ENCODE measurements at places on chromosomes 11 and 22.

GRCh38 chr22:41305646-41306045 lies 4.3 kb downstream of the ZC3H7B start:
- no peak overlapping the region for H3K27ac ChIP-seq
- DNase-seq, result peak; percentile 25
- no peaks in the 10 kb centered on the region for H3K36me3 ChIP-seq
- no peaks in the 10 kb centered on the region for H3K27me3 ChIP-seq
- H3K4me3 ChIP-seq, result no peak overlapping the region

DNA sequence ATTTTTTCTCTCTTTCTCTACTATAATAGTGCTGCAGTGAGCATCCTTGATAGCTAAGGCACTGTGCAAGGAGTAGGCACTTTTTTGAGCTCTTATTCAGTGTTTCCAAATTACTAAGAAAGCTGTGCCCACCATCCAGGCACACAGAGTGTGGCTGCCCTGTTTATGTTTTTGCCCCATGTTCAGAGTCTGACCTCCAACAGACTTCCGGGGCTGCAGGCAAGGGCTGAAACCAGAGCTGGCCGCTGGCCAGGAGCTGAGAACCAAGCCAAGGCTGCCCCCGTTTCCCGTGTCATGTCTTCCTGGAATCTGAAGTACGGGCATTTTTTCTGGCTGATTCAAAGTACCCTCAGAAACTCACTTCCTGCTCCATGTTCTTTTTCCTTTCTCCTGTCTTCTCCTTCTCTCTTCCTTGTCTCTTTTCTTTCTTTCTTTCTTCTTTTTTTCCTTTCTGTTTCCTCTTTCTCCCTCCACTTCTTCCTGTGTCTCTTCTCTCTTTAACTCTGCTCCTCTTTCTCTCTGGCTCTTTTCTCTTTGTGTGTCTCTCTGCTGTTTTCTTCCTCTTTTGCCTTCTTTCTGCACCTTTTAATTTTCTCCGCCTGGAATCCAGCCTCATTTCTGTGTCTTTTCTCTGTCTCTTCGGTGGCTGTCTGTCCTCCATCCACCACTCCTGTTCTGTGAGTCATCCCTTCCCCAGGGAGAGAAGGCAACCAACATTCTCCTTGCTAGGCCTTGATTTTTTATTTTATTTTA lies 17.0 kb upstream of the KCTD14 start:
- H3K4me1 ChIP-seq, result peaks cover 6% of the 10 kb centered on the region
- peak overlapping the region; percentile 41 for H3K4me3 ChIP-seq
- H3K27me3 ChIP-seq, result no peaks in the 10 kb centered on the region

DNA sequence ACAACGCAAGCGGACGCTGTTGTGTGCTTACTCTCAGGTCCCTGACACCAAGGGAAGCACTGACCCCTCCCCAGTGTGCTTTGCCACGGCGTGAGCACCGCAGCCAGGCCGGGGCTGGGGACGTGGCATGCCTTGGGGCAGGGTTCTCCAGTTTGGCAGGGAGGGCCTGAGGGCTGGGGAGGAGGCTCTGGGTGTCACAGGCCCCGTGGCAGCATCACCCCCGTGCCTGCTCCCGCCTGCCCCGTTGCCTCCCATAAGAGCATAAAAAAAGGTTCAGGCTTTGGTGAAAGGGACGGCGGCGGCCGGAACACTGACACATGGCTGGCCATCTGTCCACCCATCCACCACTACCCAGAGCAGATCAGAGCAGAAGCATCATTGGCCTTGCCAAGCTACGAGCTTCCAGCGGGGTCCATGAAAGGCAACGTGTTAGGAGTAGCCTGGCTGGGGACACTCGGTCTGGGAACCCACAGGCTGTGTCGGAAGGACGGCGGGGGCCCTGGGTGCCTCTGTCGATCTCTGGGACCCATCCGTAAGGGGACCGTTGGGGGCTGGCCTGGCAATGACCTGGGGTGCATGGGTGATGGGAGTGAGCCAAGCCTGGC lies 183.0 kb downstream of the IGLL1 start:
- no peak for DNase-seq
- no peaks in the 10 kb centered on the region for H3K36me3 ChIP-seq
- no peak overlapping the region for H3K27ac ChIP-seq
- no peak overlapping the region for H3K4me3 ChIP-seq
- H3K4me1 ChIP-seq, result no peaks in the 10 kb centered on the region

DNA sequence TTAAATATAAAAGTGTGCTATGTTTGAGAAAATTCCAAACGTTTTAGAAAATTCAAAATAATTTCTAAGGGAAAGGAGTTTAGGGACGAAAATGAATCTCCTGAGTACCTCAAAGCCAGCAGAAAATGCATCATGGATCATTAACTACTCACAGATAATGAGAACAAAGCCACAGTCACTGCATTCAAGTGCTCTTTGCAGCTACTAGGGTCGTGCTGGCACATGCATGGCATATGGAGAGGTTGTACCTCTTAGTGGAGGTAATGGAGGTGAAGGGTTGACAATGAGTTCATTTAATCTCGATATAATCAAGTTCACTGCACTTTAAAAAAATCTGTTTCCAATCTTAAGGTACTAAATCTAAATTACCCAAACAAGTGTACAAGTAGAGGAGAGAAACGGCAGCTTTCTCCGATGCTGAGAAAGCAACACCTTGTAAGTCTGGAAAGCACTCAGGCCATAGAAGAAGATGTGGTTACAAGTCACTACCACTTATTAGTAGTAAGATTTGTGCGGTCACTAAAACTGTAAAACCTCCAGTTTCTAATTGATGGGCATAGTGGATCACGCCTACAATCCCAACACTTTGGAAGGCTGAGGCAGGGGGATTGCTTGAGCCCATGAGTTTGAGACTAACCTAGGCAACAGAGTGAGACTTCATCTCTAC lies 261.1 kb upstream of the ANO3 start:
- H3K27ac ChIP-seq, result no peak overlapping the region
- no peaks in the 10 kb centered on the region for H3K4me1 ChIP-seq
- H3K36me3 ChIP-seq, result no peaks in the 10 kb centered on the region
- no peaks in the 10 kb centered on the region for H3K27me3 ChIP-seq
- peak overlapping the region; percentile 17 for H3K4me3 ChIP-seq

DNA sequence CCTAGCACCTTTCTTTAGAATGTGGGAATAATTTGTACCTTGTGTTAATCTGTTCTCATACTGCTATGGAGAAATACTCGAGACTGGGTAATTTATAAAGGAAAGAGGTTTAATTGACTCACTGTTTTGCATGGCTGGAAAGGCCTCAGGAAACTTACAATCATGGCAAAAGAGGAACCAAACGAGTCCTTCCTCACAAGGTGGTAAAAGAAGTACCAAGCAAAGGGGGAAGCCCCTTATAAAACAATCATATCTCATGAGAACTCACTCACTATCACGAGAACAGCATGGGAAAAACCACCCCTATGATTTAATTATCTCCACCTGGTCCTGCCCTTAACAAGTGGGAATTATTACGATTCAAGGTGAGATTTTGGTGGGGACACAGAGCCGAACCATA lies 127.1 kb upstream of the ANO3 start:
- no peaks in the 10 kb centered on the region for H3K36me3 ChIP-seq
- H3K4me3 ChIP-seq, result no peak overlapping the region
- no peak for DNase-seq
- H3K27me3 ChIP-seq, result no peaks in the 10 kb centered on the region

- peaks cover 5% of the 10 kb centered on the region for H3K4me1 ChIP-seq
- H3K4me3 ChIP-seq, result no peak overlapping the region
- no peak for DNase-seq
- H3K36me3 ChIP-seq, result no peaks in the 10 kb centered on the region
- H3K27ac ChIP-seq, result no peak overlapping the region
Measured at GRCh38 chr11:122724520-122724919, 69.0 kb downstream of the UBASH3B start.

DNA sequence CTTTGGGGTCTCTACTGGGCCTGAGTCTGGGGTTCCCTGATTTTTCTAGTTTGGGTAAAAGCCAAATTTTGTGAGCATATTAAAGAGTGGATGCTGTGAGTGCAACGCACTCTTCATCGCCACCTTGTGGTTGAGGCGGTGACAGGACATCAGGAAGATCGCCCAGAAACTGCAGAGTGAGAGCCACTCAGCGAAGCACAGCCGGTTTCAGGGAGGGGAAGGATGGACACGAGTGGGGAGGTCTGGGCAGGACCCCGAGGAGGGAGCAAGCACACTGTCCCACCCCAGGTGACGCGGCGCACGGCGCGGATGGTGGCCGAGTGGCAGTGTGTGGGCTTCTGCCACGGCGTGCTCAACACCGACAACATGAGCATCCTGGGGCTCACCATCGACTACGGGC lies 9.1 kb downstream of the SELENOO start:
- peak; percentile 56 for DNase-seq
- no peaks in the 10 kb centered on the region for H3K27me3 ChIP-seq
- no peak overlapping the region for H3K27ac ChIP-seq
- no peaks in the 10 kb centered on the region for H3K4me1 ChIP-seq
- no peak overlapping the region for H3K4me3 ChIP-seq

DNA sequence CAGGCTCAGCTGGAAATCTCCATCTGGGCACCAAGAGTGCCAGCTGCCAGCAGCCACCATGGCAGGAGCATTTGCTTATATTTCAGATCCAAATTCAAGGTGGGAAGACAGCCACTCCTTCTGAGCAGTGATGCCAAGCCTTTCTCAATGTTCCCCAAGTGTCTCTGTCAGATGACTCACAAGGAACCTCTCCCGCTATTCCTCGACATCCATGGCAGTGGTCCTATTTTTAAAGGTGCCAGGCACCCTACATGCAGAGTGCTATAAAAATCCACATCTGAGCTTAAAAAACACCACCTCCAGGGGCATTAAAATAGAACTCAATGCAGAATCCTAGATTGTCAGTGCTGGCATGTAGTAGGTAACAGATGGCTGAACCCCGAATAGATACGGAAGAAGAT lies 112.1 kb downstream of the SLC1A2 start:
- no peaks in the 10 kb centered on the region for H3K4me1 ChIP-seq
- DNase-seq, result no peak
- no peaks in the 10 kb centered on the region for H3K36me3 ChIP-seq
- no peaks in the 10 kb centered on the region for H3K27me3 ChIP-seq
- no peak overlapping the region for H3K27ac ChIP-seq

DNA sequence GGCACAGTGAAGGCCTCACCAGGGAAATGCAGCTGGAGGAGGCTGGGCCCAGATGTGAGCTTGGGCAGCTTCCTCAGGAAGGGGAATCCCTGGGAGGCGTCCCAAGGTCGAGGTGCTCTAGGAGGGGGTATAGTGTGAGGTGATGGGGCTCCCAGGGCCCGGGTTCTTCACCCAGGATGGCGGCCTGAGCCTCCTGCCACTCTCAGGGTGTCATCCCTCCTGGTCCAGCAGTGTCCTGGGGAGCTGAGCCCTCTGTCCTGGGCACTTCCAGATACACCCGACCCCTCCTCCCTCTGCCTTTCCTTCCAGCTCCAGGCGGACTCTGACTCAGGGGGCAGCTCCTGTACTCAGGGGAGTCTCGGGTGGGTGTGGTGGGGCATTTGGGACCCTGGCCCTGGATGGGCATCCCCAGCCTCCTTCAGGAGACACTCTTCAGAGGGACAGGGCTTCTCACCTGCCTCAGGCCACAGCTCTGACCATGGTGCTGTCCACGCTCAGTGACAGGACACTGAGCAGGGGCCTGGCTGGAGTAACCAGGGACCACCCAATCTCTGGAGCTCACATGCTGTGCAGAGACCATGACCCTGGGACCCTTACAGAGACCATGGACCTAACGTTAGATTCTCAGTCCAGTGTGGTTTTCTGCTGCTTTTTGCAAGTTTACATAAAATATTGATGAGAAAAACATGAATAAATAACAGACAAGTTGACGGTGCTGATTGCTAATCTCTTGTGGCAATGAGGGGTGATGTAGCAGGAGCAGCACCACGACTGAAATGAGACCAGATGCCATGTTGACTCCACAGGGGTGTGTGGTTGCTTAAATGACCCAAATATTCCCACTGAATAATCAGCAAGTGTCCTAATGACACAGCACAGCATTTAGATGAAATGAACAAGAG lies 101.9 kb downstream of the GGTLC2 start:
- no peaks in the 10 kb centered on the region for H3K4me1 ChIP-seq
- H3K4me3 ChIP-seq, result no peak overlapping the region
- no peak for DNase-seq
- H3K36me3 ChIP-seq, result no peaks in the 10 kb centered on the region
- no peaks in the 10 kb centered on the region for H3K27me3 ChIP-seq
